ENCODE measurements at places on chromosomes 3 and 15.

GRCh38 chr15:41512940-41513505 lies 604 bp downstream of the LTK start:
- no peak for DNase-seq

- DNase-seq = no peak
Observed at GRCh38 chr3:146594843-146595482, 10.2 kb downstream of the PLSCR5 start.

DNA sequence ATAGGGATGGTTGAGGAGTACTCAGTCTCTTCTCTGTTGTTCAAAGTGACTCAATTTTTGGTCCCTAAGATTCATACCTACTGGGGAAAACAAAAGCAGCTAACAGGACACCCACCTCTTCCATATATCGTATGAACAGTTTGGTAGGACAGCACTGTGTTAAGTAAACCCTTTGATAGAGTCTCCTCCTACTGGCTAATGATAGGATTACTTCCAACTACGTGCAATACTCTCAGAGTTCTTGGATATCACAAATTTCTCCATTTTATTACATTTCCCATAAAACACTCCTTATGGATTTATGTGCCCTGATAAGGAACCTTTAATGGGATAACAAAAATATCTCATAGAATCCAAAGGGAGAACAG lies 200.2 kb upstream of the GOLGA6L4 start:
- no peak for DNase-seq

GRCh38 chr15:58877999-58878825 lies 55.3 kb downstream of the SLTM start:
- no peak for DNase-seq

All from stimulated activated CD4-positive, alpha-beta T cell treated with anti-CD3 and anti-CD28 coated beads, Interleukin-1b, Interleukin-23, amount 100 ng/mL, for 1 hour (primary cell).